Bladder microvascular endothelial cell (primary cell): ENCODE measurements at places on chromosomes 2 and 18. TPM values are rescaled to one million over a fixed set of nuclear protein-coding genes. Genes with fewer than 3 reads are reported as not detected.

The SERPINB12 gene
- not detected in 2 replicates for total RNA-seq

The GRB14 gene
- total RNA-seq: 0.32 and 1.3 TPM in 2 replicates

The PCARE gene
- not detected in 2 replicates for total RNA-seq

The SPP2 gene
- total RNA-seq: not detected in 2 replicates

The SLC8A1 gene
- 0.94 and 1.9 TPM in 2 replicates for total RNA-seq

The FASTKD1 gene
- total RNA-seq: 15.4 and 27.2 TPM in 2 replicates

The OSR1 gene
- total RNA-seq: under 0.01 and 0.69 TPM in 2 replicates

The THSD7B gene
- not detected in 2 replicates for total RNA-seq

The ZNF514 gene
- 6.3 and 11.2 TPM in 2 replicates for total RNA-seq

The C2orf15 gene
- under 0.01 TPM in 1 of 2 replicates, not detected in the other for total RNA-seq

The TMEM169 gene
- total RNA-seq: under 0.01 and 0.50 TPM in 2 replicates

The EFR3B gene
- 0.49 and 2.2 TPM in 2 replicates for total RNA-seq

The KCNIP3 gene
- total RNA-seq: under 0.01 and 0.06 TPM in 2 replicates
